RWPE1 (cell line): ENCODE measurements at places on chromosomes 3 and 15.

DNA sequence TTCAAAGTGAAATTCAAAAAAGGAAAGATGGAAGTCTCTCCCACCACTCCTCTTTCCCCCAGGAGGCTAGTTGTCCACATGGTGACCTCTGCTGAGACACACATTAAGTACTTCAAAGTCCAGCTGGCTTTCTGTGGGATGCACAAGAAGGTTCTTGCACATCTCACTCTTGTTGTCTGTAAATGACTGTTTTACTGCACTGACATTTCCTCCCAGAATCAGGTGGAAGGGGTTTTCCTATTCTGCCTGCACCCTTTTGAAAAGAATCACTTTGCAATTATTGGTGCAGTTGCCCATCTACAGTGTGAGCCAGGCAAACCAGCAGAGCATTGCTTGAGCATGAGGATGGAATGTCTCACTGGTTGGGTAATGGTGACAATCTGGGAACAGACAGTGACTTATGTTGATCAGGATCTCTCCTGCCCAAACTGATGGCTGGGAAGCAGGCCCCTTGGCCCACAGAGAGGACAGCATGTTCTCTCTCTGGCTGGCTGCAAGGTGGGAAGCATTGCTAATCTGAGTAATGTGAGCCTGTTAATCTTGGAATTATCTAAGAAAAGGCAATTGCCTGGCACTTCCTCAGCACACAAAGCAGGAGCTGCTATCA, 347.7 kb upstream of the SATB1 start:
- no peak for DNase-seq

DNA sequence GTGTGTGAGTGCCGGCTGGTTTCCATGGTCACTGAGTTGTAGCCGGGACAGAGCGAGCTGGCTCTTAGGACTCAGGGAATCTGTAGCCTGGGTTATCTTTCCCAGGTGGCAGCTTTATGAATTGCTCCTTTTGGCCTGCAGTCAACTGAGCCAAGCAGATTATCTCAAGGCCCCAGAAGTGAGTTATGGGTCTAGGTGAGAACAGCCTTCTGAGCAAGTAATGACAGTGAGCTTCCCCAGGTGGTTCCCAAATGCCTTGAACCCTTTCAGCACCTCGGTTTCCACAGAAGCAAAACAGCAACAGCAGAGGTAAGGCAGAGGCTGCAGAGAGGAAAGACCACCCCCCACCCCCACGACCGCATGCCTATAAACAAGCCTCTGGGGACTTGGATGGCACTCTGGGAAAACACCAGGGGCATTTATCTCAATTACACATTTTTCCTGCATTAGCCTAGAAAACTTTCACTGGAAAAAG, 56.7 kb upstream of the DGKG start:
- no peak for DNase-seq

DNA sequence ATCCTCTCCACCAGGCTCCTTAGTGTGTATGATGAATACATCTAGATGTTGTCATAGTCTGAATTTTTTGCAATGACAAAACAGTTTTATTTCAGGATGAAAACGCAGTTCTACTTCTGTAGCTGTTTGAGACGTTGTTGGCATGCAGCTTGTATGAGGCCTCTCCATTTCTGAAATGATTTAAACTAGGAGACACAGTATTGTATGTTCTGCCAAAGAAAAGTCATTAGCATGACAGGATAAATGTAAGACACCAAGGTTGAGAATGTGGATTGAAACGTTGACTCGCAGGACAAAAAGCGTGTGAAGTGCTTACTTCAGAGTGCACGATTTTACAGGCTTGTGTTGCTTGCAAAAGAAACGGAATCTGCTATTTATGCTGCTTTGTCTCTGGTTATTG, 35.3 kb downstream of the ABHD17C start:
- DNase-seq = no peak

- DNase-seq = peak; percentile 1
Measured at GRCh38 chr3:24272875-24273274, 221.8 kb downstream of the THRB start.

GRCh38 chr15:40755812-40756208, 756 bp upstream of the RMDN3 start:
- DNase-seq = no peak

GRCh38 chr3:190645932-190646460, 132.1 kb downstream of the IL1RAP start:
- no peak for DNase-seq

GRCh38 chr15:78879517-78880241, 7.0 kb downstream of the MORF4L1 start:
- DNase-seq = no peak

- no peak for DNase-seq
Measured at GRCh38 chr3:183148056-183148455, 14.5 kb downstream of the LAMP3 start.

DNA sequence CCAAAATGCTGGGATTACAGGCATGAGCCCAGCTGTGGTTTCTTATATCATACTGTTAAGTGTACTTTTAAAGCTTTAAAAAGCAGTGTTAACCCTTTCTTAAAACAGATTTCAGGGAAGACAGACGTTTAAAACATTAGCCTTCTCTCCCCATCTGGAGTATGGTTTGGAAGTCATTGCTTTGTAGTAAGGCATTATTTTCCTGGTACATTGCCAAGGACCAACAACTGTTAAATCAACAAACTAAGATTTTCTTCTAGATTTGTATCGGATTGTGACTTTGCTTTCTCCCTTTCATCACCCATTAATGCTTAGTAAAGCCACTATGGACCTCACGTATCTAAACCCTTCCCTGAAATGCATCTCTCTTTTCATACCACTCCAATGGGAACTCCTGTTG, 50.5 kb downstream of the UBE2E1 start:
- no peak for DNase-seq

- no peak for DNase-seq
Measured at GRCh38 chr3:20523293-20523692, 337.3 kb upstream of the SGO1 start.

- no peak for DNase-seq
Measured at GRCh38 chr3:170759511-170760173, 110.4 kb downstream of the RPL22L1 start.

GRCh38 chr3:181554233-181554765, 157.4 kb upstream of the SOX2 start:
- DNase-seq = peak; percentile 20

- no peak for DNase-seq
Measured at GRCh38 chr15:98676586-98677270, 28.4 kb downstream of the IGF1R start.

DNA sequence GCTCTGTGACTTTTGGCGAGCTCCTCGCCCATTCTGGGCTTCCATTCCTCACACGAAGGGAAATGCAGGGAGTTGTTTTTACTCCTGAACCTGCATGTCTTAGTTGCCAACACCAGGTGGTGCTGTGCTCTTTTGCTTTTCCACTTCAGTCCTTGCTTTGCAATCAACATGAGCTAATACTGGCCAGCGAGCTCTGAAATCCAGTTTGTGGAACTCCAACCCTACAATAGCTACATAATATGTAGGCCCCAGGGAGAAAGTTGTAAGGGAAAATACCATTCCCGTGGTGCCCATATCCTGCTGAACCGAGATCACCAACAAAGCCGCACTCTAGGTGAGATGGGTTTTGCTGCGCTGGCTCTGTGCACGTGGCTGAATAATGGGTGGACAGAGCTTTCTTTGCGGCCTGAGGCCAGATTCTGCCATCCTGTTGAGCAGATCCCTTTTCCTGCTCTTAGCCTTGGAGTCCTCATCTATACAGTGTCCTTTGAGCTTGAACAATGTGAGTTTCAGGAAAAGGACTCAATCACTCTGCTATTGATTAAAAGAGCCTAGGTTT, 25.0 kb downstream of the LSM3 start:
- peak; percentile 62 for DNase-seq

DNA sequence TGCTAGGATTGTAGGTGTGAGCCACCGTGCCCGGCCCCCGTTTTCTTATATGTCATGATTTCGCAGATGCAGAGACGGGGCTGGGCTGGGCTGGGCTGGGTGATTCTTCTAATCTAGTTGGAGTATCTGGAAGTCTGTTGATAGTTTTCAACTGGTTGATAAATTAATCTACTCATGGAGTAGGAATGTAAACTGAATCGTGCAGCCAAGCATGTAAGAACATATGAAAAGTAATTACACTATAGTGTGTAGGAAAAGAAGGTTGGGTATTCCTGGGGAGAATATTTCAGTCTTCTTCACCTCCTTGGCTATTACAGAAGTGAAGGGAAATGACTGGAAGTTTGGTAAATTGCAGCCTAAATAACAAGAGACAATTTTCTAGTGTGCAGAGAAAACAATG, 82.6 kb upstream of the MAGI1 start:
- no peak for DNase-seq

DNA sequence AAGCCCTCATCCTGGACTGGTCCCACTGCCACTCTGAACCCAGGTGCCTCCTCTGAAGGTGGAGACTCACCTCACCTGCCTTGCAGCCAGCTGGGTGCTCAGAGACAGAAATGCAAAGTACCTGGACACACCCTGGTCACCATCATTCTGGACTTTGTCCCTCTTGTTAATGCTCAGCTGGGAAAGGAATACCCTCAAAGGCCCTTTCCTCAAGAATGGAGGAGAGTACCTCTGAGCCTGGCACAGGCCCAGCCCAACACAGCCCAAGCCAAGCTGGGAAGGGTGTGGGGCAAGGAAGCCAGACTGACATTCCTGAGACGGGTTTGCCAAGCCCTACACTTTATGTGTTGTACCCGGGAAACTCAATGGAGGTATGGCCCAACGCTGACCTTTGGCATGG, 983 bp upstream of the ALAS1 start:
- DNase-seq = no peak

GRCh38 chr3:42868841-42869240, 6.8 kb downstream of the CYP8B1 start:
- DNase-seq = no peak

DNA sequence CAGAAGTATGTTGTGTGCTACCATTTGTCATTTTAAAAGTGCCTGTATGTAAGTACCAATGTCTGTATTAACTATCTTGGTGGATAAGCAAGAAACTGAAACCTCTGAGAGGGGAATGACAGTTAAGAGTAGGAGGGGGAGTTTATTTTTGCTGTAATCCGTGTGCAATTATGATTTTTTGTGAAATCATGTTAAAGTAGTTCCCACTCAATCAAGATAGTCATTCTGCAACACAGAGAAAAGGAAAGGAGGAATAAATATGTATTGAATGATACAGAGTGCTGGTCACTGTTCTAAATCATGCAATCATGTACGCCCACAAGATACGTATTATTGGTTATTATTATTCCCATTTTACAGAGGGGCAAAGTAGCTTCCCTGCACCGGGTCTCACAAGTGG, 105.1 kb upstream of the UBE2E1 start:
- DNase-seq = no peak

DNA sequence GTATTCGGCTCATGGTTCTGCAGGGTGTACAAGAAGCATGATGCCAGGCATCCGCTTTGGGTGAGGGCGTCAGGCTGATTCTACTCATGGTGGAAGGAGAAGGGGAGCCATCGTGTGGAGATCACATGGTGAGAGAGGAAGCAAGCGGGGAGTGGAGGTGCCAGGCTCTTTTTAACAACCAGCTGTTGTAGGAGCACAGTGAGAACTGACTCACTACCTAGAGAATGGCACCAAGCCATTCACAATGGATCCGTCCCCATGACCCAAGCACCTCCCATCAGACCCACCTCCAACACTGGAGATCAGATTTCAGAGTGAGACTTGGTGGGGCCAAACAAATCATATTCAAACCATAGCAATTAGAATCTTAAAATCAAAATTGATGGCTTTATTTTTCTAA, 259.8 kb upstream of the CTDSPL start:
- DNase-seq = no peak

GRCh38 chr3:70753572-70753971, 441.1 kb upstream of the MDFIC2 start:
- no peak for DNase-seq

GRCh38 chr15:39358441-39359041, 222.3 kb upstream of the THBS1 start:
- DNase-seq = peak; percentile 25

GRCh38 chr3:71187715-71188114, 395.8 kb downstream of the FOXP1 start:
- DNase-seq = no peak

DNA sequence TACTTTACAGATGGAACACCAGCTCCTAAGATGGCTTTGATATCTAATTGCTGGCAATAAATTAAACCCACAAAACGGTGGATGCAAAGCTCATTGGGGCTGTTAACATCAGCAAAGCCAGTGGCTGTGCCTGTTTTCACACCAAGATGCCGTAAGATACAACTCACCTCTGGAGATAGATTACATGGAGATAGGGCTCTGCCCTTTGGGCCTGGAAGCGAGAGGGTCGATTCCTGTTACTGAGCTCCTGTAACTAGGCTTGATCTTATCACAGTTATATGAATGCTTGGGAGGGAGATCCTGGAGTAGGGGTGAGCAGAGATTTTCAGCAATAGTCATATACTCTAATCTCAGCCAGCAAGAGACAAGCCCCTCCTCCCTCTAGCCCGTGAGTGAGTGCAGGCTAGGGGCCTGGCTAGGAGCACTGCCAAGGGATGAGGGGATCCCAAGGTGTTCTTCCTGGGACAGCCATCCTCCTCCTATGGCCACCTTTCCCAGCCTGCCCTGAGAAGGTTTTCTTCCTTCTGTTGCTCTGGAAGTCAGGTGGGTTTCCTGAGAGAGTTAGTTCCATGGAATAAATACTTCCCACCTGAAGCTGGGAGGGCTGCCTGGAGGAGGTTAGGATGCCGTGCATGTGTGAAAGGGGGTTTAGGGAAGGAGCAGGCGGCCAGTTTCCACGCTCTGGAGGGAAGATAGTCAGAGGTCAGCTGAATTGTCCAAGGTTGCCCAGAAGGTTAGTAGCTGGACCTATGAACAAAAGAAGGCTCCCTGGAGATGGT, 18.1 kb upstream of the DOCK3 start:
- no peak for DNase-seq

DNA sequence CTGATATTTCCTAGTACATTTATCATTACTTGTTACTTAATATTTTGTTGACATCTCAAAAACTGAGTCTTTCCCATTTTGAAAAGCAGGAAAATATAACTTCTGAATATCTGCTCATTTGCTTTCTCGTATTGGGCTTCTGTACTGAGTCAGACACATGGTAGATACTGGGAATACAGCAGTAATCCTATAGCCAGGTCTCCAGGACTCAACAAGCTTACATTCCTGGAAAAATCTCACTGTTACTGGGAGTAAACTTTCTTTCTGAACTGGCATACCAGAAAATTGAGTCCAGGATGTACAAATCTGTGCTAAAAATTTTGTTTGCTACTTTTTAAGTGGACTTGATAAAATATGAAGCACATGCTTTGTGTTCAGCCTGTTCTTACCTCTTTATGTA, 240.4 kb downstream of the RBMS3 start:
- no peak for DNase-seq
